Panc1 (cell line): ENCODE measurements at places on chromosomes 16 and 17. TPM values are rescaled to one million over a fixed set of nuclear protein-coding genes. Genes with fewer than 3 reads are reported as not detected.

DNA sequence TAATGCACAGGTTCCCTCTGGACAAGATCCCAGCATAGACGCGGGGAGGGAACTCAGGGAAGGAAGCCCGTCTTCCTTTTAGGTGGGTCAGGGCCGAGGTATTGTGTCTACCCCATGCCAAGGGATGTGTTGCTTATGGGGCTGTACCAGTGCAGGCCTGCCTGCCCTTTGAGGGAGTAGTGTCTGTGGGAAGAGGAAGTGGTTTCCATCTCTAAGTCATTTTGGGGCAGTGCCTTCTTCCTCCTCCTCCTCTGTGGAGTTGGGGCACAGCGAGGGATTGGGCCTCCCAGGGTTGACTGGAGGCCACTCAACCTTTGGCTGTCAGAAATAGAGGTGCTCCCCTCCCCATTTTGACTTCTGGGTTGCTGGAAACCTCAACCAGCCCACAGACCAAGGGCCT is 26.5 kb downstream of the GJD3 start:
- no peaks in the 10 kb centered on the region for H3K27me3 ChIP-seq
- H3K4me3 ChIP-seq = no peak overlapping the region
- H3K27ac ChIP-seq = no peak overlapping the region
- H3K36me3 ChIP-seq = no peaks in the 10 kb centered on the region
- H3K4me1 ChIP-seq = peaks cover 59% of the 10 kb centered on the region
- no peak for DNase-seq

DNA sequence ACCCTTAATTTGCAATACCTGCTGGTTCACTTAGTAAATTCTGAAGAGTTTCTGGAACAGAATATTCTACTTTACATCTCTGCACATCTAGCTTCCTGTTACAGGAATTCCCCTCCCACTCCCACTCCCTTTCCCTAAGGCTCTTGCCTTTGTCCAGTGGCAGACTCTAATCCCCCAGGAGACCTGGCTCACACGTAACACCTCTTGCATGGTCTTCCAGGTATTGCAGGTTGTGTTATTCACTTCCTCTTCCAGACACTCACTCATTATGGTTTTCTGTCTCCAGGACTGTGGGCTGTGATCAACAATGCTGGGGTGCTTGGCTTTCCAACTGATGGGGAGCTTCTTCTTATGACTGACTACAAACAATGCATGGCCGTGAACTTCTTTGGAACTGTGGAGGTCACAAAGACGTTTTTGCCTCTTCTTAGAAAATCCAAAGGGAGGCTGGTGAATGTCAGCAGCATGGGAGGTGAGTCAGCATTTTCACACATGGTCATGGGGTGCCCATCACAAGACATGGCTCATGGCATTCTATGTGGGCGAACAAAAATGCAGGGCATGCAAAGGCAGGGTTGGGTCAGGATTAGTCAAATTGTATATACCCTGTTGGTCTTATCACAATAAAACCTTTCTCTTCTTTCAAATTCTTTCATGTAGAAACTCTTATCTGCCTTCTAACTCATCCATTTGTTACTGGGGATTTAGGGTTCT is 35.8 kb downstream of the HSD17B2 start:
- no peak overlapping the region for H3K27ac ChIP-seq
- DNase-seq = no peak
- H3K4me1 ChIP-seq = no peaks in the 10 kb centered on the region

DNA sequence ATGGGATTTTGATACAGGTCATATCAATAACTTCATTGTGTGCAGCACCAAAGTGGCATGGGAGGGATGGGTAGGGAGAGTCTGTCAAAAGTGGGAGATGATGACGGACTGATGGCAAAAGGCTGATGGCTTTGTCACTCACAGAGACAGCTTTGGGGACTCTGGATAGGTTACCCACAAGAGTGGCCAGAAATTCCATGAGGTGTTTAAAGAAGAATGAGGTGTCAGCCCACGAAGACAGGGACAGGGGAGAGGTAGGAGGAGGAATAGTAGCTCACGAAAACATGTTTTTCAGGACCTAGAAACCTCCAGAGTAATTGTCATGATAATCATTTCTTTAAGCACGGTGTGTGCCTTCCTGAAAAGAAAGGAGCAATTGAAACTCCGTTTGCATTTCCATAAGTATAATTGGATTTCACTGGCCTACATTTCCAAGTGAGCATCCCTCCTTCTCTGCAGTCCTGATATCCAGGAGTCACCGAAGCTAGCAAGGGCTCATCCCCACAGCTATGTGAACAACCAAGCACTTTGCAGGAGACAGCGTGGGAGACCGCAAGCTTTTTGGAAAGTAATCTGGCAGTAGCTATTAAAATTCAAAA is 60.0 kb downstream of the HSD17B2 start:
- no peak overlapping the region for H3K4me3 ChIP-seq
- no peak for DNase-seq
- no peaks in the 10 kb centered on the region for H3K4me1 ChIP-seq

GABARAP gene
- 289 TPM for total RNA-seq

NPIPA3 gene
- total RNA-seq = 3.7 TPM
